Neural progenitor cell (in vitro differentiated cells): ENCODE measurements at places on chromosomes 6 and 20.

DNA sequence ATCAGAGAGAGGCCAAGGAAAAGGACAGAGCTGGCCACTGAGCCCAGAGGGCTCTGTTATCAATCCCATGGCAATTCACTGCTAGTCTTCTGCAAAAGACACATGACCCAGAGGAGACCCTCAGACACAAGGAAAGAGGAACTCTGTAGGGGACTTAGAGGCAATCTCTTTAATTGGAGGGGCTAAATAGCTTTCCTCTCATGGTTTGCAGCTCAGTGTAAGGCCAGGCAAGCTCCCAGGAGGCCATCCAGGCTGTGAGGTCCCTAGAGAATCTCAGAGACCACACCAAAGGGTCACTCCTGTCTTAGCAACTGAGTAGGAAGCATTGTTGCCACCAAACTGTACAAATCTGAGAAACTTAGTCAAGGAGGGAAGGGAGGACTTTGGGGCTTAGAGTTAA lies 10.0 kb upstream of the HLA-DOA start:
- DNase-seq: no peak

DNA sequence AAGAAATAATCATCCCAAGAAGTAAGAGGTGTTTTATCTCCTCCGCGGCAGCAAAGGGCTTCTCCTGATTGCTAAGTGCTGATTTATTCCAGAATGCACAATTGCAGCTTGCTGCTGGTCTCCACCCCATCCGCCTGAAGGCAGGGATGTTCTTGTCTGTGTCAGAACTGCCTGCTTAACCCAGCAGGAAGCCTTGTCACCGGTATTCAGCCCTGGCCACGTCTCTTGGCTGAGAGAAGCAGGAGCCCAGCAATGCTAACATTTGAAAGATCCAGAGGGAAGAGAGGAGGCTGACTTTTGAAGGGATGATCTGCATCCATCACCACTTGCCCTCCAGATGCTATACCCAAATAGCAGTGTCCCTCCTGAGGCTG lies 4.2 kb downstream of the SCML4 start:
- DNase-seq: peak; percentile 81

DNA sequence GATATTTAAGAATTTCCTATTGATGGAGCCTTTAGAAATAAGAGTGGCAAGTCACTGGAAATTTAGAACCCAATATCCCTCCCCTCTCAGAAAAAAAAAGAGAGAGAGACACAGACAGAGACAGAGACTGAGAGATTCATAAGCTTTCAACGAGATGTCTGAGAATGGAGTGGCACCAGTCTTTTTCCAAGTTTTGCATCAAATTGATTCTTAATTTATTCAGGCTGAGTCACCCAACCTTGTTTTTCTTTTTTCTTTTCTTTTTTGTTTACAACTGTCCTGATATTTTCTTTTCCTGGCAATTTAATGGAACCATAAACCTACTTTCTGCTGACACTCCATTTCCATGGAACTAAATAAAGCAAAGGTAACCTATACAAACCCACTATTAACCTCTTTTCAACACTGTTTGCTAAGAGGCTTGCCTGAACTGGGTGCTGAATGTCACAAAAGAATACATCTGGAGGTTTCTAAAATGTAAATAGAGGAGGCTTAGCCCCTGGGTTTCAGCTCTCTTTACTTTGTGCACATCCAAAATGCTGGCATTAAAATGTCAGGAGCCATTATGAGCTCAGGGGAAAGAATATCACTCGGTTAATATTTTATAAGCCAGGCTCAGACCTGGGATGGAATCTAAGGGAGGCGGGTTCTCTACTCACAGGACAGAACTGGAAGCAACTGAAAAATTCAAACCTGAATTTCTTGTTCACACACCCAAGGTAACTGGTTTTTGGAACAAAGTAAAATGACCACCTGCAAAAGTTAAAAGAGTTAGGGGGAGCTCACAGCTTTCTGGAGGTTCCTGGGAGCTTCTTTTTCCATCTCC lies 100.8 kb downstream of the BFSP1 start:
- DNase-seq: no peak

DNA sequence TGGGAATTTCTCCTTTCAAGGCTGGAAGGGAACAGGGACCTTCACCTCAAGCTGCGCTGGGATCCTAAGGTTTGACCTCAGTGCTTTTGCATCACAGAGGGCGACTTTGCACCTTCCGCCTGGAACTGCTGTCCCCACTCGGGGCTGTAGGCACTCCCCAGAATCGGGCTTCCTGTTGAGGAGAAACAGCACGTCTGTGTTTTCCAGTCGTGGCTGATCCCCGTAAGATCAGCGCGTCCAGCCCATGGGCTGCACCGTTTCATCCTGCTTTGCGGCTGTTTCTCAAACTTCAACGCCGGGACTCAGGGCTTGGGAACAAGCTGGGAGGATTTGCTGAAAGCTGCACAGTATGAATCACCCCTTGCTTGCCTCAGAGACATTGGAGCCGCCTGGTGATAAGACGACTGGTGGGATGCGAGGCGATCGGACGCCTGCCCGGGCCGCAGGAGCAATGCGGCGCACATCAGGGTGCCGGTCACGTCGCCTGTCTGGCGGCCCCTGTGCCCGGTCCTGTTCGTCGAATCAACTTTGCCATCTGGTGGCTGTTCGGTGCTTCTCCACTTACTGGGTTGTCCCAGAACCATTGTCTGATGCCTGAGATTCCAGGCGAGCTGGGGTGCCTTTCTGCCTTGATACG lies 53.6 kb upstream of the FRMD1 start:
- peak; percentile 88 for DNase-seq

GRCh38 chr6:159931846-159932245 lies 37.0 kb upstream of the IGF2R start:
- DNase-seq: no peak

GRCh38 chr6:162854228-162854627 lies 126.5 kb downstream of the PACRG start:
- DNase-seq: no peak

- DNase-seq: no peak
Measured at GRCh38 chr20:4946986-4947385, 54.3 kb downstream of the SLC23A2 start.

DNA sequence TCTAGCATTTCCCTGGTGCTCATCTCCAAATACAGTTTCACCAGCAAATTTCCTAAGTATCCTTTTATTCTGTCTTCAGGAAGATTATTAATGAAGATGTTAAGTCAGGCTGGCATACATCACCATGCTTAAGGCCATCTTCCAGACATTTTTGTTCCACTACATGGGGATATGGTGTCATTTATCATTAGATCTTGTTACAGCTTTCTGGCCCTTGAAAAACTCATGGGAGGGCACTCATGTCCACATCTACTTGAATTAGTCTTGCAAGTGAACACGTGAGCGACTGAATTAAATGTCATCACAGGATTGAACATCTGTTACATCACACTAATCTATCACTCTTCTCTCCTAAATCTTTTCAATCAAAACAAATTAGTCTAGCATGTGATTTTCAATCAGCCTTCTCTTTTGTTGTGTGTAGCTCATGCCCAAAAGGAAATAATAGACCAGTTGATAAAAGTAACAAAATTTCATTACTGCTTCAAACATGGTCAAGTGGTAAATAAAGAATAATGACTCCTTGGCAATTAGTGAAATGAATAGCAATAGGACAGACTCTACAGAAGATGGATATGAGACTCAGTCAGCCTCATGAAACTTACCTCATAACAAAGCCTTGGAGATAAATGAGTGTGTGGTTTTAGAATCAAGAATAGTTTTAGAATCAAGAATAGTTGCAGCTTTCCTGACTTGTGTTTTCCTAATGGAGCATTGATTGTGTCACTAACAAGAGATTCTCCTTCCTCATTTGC lies 80.5 kb downstream of the MTFR2 start:
- no peak for DNase-seq

DNA sequence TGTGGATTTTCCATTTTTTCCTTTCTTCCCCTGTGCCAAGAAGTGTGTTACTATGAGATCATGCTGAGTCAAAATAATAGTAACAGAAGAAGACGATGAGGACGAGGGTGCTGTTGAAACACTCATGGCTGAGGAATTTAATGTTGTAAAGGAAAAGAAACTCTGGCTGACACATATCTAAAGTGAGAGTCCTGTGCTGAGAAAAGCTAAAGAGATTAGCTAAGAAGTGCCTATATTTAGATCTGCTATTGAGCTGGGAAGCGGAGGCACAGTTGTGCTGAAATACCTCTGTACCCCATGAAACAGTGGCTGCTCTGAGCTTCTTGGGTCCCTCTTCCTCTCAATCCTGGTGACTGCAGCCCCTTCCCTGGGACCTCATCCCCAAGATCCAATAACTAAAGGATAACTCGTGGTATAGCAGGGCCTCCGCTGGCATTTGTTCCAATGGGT lies 1.1 kb upstream of the SYTL3 start:
- DNase-seq: no peak

- peak; percentile 97 for DNase-seq
Measured at GRCh38 chr20:3045816-3046676, at the start of gene MRPS26. TSS of gene MRPS26 (plus strand) at chr20:3046052. CDS start at chr20:3046069, 17 bp downstream.

- no peak for DNase-seq
Measured at GRCh38 chr6:168031411-168031971, 34.0 kb downstream of the KIF25 start.

DNA sequence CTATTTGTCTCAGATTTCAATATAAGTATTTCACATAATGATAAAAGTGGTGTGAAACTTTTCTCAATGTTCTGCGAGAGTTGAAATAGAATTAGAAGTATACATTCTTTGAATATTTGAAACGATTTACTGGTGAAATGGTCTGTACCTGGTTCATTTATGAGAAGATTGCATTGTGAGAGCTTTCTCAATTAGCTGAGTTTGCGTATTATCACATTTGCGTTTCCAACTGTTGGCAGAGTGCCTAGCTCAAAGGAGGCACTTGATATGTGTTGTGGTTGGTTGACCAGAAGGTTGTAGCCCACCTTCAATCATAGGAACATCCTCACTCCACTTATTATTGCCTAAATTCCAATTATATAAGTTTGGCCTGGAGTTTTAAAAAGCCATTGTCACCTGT lies 58.8 kb upstream of the EXOC2 start:
- DNase-seq: no peak

GRCh38 chr6:31574106-31575061 lies 981 bp upstream of the TNF start:
- no peak for DNase-seq
